ENCODE measurements at places on chromosomes 11 and 22. TPM values are rescaled to one million over a fixed set of nuclear protein-coding genes. Genes with fewer than 3 reads are reported as not detected.

DNA sequence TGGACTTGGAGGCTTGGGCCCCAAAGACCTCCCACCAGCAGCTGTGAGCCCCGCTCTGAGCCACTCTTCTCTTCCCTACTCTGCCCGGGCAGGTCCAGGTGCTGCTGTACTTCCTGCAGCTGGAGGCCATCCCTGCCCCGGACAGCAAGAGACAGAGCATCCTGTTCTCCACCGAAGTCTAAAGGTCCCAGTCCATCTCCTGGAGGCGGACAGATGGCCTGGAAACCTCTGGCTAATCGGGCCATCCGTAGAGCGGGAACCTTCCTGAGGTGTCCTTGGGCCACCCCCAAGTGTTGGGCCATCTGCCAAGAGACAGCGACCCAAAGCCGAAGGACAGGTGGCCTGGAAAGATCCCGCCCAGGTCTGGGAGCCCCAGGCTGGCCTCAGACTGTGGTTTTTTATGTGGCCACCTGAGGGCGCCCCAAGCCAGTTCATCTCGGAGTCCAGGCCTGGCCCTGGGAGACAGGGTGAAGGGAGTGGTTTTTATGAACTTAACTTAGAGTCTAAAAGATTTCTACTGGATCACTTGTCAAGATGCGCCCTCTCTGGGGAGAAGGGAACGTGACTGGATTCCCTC is 135.1 kb downstream of the BCR start:
- DNase-seq: peak; percentile 30

- DNase-seq: no peak
Observed at GRCh38 chr11:132254906-132255305, 884.5 kb downstream of the NTM start.

GRCh38 chr11:36367806-36368680 is 72.0 kb downstream of the PRR5L start:
- no peak for DNase-seq

DNA sequence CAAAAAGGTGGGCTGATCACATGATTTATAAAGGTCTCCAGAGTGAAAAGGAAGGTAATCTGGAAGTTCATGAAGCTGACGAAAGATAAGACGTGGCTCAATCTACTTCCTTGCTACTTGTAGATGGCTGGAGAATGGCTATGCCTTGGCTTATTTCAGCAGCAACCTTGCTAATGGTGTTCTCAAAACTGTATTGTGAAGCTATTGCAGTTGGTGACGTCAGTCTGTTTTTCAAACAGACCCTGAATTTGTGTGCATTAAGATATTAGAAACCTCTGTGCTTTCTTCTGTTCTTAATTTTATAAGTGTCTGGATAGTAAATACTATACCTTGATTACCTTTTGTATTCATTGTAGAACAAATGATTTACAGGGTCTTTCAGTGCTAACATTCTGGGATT is 58.3 kb upstream of the C11orf87 start:
- DNase-seq: no peak

GRCh38 chr11:75264356-75264755 is 23.8 kb downstream of the TPBGL start:
- DNase-seq: no peak

DNA sequence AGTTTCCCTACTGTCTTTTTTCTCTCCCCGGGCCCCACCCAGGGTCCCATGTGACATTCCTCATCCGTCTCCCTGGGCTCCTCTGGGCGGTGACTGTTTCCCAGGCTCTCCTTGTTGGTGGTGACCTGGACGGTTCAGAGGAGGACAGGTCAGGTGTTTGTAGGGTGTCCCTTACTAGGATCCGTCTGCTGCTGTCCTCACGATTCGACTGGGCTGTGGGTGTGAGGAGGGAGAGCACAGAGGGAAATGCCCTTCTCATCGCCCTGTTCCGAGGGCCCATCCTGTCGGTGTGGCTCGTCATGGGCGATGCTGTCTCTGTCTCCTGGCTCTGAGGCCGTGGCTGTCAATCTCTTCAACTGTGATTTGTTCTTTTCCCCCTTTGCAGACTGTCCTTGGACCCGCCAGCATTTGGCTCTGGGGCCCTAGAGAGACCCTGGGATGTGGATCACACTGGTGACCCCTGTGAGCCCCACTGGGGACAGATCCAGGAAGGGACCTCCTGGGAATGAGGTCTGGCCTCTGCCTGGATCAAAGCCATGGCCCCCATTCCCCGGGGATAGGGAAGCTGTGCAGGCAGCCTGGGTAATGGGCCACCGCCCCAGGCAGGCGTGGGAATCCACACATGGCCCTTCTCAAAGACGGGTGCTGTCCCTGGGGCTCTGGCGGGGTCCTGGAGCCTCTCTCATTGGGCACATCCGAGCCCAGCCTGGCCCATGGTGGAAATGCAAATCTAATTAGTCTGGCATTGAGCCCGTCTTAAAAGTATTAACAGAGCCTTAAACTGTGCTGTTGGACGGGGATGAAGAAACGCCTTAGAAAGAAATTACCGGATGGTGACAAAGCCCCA is 46.8 kb upstream of the KCNQ1OT1 start:
- DNase-seq: no peak

GRCh38 chr11:117425679-117426296 is 98.1 kb downstream of the CEP164 start:
- no peak for DNase-seq

GRCh38 chr11:70145071-70145470 is 58.0 kb upstream of the FADD start:
- DNase-seq: no peak

- peak; percentile 82 for DNase-seq
Observed at GRCh38 chr11:12802418-12803085, 128.3 kb downstream of the TEAD1 start.

- no peak for DNase-seq
Observed at GRCh38 chr11:81071606-81072005, 1630.8 kb upstream of the TENM4 start.

DNA sequence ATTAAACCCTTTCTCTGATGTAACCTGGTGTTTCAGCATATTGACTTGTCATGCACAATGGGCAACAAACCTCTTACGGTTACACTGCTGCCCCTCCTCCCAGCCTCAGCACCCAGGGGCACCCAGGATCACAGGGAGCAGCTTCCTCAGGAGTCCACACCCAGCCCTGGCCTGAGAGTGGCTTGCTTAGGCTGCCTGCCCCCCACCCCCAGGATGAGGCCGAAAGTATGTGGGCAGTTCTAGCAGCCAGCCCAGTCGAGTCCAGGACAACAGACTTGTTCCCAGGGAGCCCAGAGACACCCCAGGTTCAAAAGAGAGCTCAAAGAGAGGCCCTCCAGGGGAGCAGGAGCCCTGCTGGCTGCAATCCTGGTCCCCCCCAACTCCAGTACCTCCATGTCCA is 108.1 kb upstream of the THY1 start:
- no peak for DNase-seq

DNA sequence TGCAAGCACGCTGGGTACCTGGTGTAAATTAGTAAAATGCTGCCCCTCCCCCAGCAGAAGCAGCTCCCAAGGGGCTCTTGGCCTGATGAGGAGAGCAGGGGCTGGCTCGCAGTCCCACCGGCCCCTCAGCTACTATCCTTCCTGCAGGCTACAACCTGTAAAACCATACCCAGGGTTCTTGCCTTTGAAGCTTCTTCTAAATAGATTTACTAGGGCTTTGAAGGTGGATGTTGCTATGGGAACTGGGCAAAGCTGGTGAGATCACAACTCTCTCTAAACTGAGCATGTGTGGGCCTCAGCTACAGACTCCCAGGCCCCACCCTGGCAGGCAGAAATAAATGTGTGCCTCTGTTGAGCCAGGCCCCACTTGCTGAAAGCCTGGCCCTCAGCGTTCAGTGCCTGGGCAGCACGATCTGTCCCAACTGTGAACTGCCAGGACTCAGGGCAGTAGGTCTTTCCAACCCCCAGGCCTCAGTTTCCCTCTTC is 18.5 kb downstream of the CD5 start:
- peak; percentile 20 for DNase-seq

- DNase-seq: no peak
Observed at GRCh38 chr11:11983427-11983826, 25.0 kb downstream of the DKK3 start.

- DNase-seq: peak; percentile 84
Observed at GRCh38 chr22:31313366-31314147, 21.3 kb upstream of the PIK3IP1 start.

GRCh38 chr11:106727256-106727655 is 291.0 kb downstream of the GUCY1A2 start:
- DNase-seq: no peak

GRCh38 chr11:35138606-35138942 is 397 bp upstream of the CD44 start:
- DNase-seq: peak; percentile 66

The NEAT1 gene
- polyA plus RNA-seq: 119 TPM

The OR10AG1 gene
- polyA plus RNA-seq: not detected

The SUSD2 gene
- polyA plus RNA-seq: 9.3 TPM

The GVQW3 gene
- 13.1 TPM for polyA plus RNA-seq

The ENDOD1 gene
- polyA plus RNA-seq: 25.3 TPM

The MYOD1 gene
- not detected for polyA plus RNA-seq

The CLTCL1 gene
- 10.2 TPM for polyA plus RNA-seq

The GAS2L1 gene
- 7.2 TPM for polyA plus RNA-seq

All from right lung (tissue), 10 donors.